Fibroblast of skin of right biceps (primary cell): ENCODE measurements at places on chromosomes 6 and 20.
A peak's percentile ranks its signal among the peaks of the same experiment; 100 is the strongest.

- DNase-seq, result no peak
These were observed 598 bp downstream of the HLA-B start for GRCh38 chr6:31356216-31356945.

DNA sequence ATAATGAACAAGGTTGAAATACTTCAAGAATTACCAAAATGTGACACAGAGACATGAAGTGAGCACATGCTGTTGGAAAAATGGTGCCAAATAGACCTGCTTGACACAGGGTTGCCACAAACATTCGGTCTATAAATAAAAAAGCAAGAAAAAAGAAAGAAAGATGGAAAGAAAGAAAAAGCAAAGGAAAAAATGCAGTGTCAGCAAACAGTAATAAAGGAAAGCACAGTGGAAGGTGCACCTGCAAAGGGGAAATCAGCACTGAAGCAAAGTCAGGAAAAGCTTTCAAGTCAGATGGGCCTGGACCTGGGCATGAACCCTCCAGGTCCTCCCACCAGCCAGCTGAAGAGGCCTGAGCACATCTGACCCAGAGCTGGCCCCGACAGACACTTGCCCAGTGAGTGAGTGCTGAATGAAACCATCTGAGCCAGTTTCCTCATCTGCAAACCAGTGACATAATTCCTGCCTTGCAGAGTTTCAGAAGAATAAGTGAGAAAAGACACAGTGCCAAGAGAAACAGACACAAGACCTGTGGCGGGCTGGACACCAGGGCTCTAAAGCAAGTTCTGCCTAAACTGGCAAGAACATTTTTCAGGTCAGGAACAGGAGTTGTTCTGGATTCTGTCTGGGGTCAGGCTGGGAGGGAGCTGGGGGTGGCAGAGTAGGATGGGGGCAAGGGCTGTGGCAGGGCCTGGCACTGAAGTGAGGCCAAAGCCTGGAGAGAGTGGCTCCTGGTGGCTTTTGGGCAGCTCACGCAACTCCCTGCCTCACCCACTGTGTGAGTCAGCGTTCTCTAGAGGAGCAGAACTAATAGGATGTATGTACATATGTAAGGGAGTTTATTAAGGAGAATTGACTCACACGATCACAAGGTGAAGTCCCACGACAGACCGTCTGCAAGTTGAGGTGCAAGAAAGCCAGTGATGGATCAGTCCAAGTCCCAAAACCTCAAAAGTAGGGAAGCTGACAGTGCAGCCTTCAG is 23.9 kb upstream of the MICB start:
- peak; percentile 35 for DNase-seq

- no peak for DNase-seq
These were observed 28.2 kb upstream of the FUCA2 start for GRCh38 chr6:143539734-143540133.

DNA sequence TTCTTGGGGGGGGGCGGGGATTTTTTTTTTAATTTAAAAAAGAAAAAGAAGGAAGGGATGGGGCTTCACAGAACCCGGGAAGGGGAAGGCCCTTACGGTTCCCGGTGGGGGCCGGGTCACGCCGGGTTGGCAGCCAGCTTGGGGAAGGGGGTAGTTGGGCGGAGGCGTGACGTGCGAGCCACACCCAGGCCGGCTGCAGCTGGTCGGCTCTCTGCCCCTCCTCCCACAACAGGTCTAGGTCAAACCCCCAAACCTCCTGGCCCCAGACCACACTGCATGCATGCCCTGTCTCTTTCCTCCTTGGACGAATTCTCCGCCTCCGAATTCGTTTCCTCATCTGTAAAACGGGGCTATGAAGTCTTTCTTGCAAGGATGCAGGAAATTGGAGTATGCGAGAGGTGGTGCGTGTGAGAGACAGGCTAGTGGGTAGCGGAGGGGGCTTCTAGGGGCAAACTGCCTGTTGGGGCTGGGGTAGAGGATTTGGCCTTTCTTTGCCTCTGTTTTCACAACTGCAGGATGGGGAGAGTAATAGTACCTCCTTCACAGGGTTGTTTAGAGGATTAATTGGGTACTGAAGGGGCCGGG is 828 bp downstream of the HCK start:
- no peak for DNase-seq

DNA sequence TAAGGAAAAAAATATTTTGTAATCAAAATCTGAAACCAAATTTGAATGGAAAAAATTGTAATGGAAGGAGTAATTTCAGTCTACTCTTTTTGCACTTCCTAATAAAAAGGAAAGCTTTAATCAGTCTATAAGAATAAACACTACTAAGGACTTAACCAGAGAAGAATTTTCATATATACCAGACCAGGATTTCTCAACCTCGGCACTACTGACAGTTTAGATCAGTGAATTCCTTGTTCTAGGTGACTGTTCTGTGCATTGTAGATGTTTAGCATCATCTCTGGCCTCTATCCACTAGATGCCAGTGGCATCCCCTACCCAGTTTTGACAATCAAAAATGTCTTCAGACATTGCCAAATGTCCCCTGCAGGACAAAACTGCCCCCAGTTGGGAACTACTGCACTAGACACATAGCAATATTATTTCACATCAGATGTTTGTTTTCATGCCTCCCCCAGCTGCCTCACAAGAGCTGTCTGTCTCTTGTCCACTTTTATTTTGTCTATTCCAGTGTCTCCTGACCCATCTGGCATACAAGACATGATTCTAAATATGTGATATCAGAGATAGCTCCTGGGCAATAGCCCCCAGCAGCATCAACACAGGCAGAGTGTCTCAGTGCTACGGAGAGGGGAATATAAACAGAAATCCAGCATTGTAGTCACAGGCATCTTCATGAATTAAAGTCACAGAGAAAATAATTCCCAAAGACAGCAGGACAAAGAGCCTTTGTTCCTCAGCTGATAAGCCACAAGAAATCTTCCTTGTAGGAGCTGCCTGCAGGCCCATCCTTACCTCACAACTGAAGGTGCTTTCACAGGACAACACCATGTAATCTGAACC is 27.0 kb downstream of the DNAAF9 start:
- DNase-seq, result no peak

- no peak for DNase-seq
These were observed 83.5 kb upstream of the TMEM181 start for GRCh38 chr6:158476389-158476788.
